ENCODE measurements at places on chromosomes 2 and 18.
A peak's percentile ranks its signal among the peaks of the same experiment; 100 is the strongest.

- no peak for DNase-seq
Measured at GRCh38 chr2:122055521-122055931, 300.1 kb downstream of the TSN start.

GRCh38 chr2:109692013-109692743 lies 78.0 kb downstream of the SOWAHC start:
- no peak for DNase-seq

DNA sequence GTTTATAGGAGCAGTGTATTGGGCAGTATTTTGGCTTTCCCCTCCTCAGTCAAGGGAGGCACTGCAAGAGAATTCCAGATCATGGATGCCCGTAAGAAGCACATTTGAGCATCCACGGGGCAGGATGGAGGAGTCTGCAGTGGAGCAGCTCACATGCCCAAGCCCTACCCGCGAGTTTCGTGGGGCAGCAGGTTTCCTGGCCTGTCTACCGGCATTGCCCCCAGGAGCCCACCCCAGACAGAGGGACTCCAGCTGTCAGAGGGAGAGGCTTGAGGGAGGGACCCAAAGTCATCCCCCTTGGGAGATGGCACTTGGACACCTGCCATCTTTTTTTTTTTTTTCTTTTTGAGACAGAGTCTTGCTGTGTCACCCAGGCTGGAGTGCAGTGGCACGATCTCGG lies 31.3 kb downstream of the TMEM177 start:
- DNase-seq, result no peak

GRCh38 chr18:54679318-54680149 lies 88.5 kb downstream of the DYNAP start:
- DNase-seq, result peak; percentile 74

GRCh38 chr2:50443868-50444630 lies 587.9 kb downstream of the NRXN1 start:
- DNase-seq, result peak; percentile 17

GRCh38 chr18:60804415-60804814 lies 431.8 kb upstream of the MC4R start:
- no peak for DNase-seq

DNA sequence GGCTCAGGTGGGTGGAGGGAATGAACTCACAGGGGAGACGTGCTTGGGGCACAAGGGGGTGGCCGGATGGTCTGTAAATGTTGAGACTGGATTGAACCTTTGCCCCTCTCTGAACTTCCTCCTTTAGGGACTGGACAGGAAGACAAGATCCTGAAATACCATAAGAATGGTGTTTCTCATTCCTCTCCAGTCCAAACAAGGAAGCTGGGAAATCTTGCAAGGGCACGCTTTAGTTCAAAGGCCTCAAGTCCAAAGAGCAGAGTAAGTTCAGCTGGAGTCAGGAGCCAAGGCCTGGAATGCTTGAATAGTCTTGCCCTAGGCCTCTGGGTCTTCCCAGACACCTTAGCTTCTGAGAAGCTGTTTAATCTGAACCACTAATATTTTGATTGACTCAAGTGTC lies 52.4 kb upstream of the SIX3 start:
- no peak for DNase-seq

- peak; percentile 41 for DNase-seq
Measured at GRCh38 chr2:120675460-120676130, 60.1 kb upstream of the GLI2 start.

- no peak for DNase-seq
Measured at GRCh38 chr18:48989304-48990303, 38.8 kb upstream of the SMAD7 start.

DNA sequence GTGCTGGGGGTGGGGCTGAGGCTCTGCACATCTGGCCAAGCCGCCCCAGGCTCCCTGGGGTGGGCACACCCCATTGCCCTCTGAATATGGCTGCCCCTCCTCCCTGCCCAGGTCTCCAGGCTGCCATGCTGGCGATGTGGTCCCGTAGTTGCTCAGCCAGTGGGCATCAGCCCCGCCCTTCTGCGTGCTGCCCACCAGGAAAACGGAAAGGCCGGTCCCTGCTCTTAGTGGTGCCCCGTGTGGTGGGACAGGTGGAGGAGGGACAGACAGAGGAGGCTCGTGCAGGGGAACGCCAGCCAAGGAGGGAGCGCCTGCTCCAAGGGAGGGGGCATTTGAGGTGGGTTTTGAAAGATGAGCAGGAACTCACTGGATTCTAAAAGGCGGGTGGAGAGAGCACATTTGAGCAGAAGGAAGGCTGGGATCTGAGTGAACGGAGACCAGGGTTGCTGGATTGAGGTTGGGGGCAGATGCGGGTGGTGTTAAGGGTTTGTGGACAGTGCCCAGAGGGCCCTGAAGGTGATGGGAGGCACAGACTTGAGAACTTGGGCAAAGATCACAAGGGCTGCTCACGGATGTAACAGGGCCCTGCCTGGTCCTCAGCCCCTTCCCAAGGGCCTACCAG lies 6.7 kb upstream of the B3GNT7 start:
- no peak for DNase-seq

DNA sequence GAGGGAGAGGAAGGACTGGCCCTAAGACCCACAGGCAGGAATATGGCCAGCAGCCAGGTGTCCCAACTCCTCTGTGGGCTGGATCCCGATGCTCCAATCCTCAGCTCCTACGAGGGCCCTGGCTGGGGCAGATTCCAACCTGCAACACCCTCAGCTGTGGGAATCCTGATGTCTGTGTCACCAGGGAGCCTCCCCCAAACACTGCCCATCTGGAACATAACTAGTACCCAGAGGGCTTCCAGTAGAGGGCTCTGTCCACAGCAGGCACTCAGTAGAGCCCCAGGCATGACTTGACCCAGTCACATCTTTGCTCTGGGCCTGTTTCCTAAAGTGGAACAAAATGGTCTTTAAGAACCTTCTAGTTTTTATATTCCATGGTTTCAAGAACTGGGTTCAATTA lies 20.6 kb upstream of the LOXHD1 start:
- peak; percentile 7 for DNase-seq

GRCh38 chr2:238667008-238667407 lies 180.9 kb upstream of the TWIST2 start:
- DNase-seq, result no peak

GRCh38 chr2:150581717-150582472 lies 94.4 kb upstream of the RND3 start:
- DNase-seq, result no peak

DNA sequence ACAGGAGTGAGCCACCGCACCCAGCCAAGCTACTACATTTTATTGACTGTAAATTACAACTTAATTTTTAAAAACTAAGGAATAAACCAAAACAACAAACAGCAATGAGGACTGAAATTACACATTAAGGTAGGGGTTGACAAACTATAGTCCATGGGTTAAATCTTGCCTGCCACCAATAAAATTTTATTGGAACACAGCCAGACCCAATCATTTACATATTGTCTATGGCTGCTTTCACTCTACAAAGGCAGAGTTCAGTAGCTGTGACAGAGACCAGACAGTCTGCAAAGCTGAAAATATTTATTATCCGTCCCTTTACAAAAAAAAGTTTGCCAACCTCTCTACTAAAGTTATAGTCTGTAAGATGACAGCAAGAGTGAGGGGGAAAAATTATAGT lies 24.3 kb upstream of the UGP2 start:
- no peak for DNase-seq

GRCh38 chr2:90076311-90076710 lies 1384.8 kb downstream of the RPIA start:
- no peak for DNase-seq

GRCh38 chr2:189111063-189111715 lies 68.4 kb downstream of the COL5A2 start:
- no peak for DNase-seq

DNA sequence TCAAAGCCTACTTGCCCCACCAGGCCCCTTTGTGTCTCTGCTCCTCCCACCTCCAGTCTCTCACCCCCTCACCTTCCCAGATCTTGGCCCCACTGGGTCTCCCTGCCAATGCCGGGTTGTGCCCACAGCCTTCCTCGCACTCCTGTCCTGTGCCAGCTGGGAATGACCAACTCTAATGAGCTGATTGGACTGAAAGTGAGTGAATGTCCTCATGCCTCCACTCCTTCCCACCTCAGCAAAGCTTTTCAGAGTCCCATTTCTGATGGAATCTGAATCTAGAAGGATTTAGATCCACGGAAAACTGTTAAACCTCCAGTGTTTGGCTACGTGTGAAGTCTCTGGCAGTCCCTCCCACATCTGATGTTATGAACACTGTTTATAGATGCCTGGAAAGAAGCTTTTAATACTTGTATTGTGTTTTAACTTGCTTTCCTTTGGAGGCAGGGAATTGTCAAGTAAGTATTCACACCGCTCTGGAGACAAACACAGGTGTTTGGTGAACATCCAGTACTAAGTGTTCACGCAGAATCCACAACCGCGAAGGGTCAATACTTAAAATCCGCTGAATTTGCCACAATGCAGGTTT lies 103.9 kb downstream of the RTN4 start:
- DNase-seq, result no peak

DNA sequence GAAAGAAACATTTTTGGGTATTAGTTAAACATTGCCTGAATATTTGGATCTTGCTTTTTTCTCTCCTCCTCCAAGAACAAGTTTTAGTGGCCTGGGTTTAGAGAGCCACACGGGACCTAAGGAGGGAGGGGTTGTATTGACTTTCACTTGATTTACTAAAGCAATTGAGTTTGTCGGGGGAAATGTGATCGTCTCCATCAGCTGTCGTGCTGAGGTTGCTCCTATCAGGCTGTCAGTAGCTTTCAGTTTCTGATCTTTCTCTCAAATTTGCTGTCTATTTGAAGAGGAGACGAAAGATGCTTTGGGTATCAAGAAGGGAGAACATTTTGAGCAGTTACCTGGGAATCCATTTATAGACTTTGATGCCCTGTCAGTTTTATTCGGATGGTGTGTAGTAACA lies 106.0 kb downstream of the SETBP1 start:
- no peak for DNase-seq

DNA sequence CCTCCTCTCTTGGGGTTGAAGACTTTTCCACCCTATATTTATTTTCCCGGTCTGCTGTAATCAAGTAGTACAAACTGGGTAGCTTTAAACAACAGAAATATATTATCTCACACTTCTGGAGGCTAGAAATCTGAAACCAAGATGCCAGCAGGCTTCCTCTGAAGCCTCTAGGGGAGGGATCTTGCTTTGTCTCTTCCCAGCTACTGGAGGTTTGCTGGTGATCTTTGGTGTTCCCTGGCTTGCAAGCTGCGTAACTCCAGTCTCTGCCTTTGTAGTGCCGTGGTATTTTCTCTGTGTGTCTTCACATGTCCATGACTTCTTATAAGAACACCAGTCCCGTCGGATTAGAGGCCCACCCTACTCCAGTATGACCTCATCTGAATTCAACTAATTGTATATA lies 44.4 kb downstream of the MYO3B start:
- no peak for DNase-seq

DNA sequence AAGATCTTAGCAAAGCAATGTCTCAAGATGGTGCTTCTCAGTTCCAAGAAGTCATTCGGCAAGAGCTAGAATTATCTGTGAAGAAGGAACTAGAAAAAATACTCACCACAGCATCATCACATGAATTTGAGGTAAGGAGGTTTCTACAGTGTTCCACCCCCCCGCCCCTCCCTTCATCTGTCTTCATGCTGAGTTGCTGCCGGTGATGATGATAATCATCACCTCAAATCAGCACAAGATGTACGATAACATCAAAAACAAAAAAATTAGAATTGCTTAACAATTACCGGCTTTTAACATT lies 14.6 kb downstream of the UGP2 start:
- DNase-seq, result no peak

DNA sequence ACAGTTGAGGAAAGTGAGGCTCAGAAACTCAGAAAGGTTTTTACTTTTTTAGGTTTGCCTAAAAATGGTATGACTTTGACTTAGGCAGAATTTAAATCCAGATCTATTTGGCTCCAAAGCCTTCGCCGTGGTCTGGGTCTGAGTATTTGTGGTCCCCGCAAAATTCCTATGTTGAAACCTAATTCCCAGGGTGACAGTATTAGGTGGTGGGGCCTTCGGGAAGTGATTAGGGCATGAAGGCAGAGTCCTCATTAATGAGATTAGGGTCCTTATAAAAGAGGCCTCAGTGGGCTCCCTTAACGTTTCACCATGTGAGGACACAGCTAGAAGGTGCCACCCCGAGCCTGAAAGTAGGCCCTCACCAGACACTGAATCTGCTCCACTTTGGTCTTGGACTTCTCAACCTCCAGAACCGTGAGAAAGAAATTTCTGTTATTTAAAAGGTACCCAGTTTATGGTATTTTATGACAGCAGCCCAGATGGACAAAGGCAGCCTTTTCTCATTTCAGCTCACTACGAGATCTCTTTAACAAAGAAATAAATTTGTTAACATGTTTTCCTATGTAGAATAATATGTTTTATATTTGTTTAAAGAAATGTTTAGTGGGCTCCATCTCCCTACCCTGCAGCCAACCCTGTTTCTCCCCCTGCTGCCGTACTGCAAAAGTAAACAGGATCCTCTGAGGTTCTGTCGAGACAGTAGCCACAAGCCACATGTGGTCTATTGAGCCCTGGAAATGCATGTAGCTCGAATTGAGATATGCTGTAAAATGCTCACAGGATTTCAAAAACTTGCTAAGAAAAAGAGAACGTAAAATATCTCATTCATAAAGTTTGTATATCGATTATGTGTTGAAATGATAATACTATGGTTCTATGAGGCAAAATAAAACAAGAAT lies 80.6 kb downstream of the MOGAT1 start:
- DNase-seq, result no peak
